ENCODE measurements at places on chromosomes 4 and X. TPM values are rescaled to one million over a fixed set of nuclear protein-coding genes. Genes with fewer than 3 reads are reported as not detected.

- DNase-seq, result no peak
These were observed 493.9 kb downstream of the CCSER1 start for GRCh38 chr4:90621080-90621479.

GRCh38 chr4:8656185-8656517 is 63.6 kb downstream of the CPZ start:
- DNase-seq, result no peak

- peak; percentile 32 for DNase-seq
These were observed 34.1 kb upstream of the SORCS2 start for GRCh38 chr4:7158081-7158750.

GRCh38 chr4:75542824-75543223 is 13.0 kb upstream of the ODAPH start:
- DNase-seq, result no peak

- DNase-seq, result no peak
These were observed 237.6 kb downstream of the FSTL5 start for GRCh38 chr4:161926033-161926828.

DNA sequence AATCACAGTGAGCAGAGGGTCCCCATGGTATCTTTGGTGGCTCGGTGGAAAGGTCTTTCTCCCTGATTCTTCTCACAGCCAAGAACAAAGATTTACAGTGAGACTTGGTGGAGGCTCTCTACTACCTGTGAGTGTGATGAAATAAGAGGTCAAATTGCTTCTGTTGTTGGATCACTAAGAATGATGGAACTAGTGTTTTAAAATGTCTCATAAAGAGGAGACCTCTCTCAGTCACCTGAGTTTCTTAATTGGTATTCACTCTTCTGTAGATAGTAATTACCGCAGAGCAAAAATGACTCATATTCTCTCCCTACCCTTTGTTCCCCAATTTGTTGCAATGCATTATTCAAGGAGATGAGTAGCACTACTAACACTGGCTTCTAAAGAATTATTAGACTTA is 100.9 kb upstream of the TBC1D9 start:
- DNase-seq, result no peak

GRCh38 chr4:107913283-107913899 is 18.0 kb upstream of the CYP2U1 start:
- no peak for DNase-seq

DNA sequence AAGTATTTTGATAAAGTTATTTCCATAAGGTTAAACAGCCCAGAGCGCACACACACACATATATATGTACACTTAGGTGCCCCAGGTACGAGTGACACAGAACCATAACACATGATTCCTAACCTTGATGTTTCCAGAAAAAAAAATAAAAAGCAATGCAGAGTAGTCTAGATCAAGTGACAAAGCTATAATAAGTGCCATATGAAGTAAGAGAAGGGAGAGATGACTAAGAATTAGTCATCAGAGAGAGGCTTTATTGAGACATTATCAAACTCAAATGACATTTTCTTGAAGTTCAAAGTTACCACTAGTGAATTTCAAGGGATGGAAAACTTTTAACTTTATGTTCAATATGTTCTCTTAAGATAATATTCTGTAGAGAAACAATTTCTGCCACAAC is 215.0 kb downstream of the HTR2C start:
- DNase-seq, result no peak

- DNase-seq, result no peak
These were observed 55.0 kb upstream of the PAK3 start for GRCh38 chrX:111041018-111041462.

- DNase-seq, result no peak
These were observed 58.0 kb downstream of the SH3BGRL start for GRCh38 chrX:81259714-81260395.

GRCh38 chrX:17375367-17375636 is 302 bp downstream of the NHS start:
- DNase-seq, result no peak

- DNase-seq, result no peak
These were observed 1997.4 kb downstream of the C4orf33 start for GRCh38 chr4:131093303-131093702.

GRCh38 chr4:171880136-171880535 is 66.9 kb downstream of the GALNTL6 start:
- no peak for DNase-seq

GRCh38 chr4:166700592-166700991 is 533.7 kb downstream of the SPOCK3 start:
- no peak for DNase-seq

DNA sequence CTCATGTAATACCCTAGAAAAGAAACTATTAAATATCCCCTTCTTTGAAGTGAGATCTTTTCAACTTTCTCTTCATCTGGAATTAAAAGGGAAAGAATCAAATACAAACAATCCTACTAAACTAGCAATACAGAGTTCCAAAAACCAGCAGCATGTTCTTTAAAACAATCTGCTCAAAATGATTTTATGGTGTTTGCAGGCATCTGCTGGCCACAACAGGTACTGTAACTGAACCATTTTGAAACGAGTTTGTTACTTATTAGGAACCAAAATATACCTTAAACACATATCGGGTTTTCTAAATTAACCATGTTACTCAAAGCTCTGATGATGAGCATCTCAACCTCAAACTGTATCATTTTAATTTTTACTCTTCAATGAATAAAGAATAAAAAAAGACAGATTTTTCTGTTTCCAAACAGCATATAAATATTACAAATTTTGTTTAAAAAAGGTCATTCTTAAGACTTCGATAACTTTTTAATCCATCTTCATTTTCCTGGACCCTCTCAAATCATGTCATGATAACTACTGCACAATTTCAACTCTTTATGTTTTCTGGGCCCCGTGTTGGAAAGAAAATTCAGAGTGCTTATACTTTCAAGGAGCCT is 56.5 kb downstream of the ARAP2 start:
- DNase-seq, result no peak

- DNase-seq, result no peak
These were observed 55.5 kb upstream of the PAK3 start for GRCh38 chrX:111040377-111041017.

GRCh38 chrX:19372547-19373331 is 29.0 kb downstream of the PDHA1 start:
- peak; percentile 83 for DNase-seq

GRCh38 chrX:57227691-57228090 is 58.8 kb upstream of the FAAH2 start:
- DNase-seq, result no peak

DNA sequence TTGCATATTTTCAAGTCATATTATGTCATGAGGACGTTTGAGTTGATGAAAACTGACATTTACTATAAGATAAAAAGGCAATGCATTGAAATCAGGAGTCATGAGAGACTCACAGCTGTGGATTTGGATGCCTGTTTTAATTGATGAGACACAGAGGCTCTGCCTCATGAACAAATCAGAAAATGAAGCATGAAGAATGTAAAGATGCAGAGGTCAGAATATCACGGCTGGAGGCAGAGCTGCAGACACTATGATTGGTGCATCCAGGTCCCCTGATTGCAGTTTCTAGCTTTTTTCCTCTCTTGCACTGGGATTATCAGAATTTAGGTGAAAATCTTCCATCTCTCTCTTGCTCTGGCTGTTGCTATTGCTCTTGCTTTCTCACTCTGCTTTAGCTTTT is 74.7 kb downstream of the FAM47B start:
- DNase-seq, result no peak

DNA sequence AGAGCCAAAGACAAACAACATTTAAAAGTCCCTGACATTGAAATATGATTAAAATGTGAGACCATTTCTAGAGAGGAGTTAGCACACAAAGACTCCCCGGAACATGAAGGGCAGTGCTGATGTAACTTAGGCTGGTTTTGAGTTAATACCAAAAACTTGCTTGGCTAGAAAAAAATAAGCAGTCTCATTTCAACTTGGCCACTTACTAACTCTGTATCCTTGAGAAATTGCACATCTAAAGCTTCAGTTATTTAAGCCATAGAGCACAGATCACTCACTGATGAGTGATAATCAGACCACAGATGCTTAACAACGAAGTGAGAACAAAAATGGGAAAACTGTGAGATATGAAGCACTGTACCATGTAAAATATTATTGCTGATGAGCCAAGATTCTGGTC is 65.9 kb upstream of the MAOA start:
- no peak for DNase-seq

DNA sequence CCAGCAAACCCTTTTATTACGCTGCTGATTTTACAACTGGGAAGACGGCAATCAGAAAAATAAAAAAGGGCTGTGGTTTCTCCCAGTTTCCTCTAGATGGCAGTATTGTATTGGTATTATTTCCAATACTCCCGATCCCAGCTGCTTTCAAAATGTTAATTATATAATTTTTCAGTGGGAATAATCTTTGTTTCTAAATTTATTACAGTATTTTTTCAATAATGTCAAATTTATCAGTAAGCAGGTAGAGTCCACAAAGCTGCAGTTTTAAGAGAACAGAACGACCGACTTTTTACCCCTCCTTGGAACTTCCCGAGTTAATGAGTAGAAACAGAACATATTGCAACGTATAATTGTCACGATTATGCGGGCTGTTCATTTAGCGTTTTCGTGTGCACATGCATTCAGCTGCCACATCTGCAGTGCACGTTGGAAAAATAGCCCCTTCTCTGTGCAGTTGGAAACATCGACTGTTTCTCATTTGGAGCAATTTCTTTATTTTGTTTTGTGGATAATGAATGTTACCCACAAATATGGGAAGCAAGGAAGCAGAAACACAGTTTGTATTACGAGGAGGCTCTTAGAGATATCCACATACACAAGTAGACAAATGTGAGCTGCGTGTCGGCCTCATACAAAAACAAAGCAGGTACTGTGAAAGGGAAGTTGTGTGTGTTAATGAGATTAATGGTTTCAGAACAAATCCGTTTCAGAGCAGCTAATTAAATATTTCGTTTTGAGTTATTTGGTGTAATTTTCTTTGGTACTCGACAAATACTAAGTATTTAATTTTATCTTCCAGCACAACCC is 188.0 kb downstream of the STIM2 start:
- DNase-seq, result no peak

GRCh38 chr4:73740353-73740778 is at the start of gene CXCL8:
TSS of gene CXCL8 (plus strand) at chr4:73740569. CDS start at chr4:73740659, 90 bp downstream.
- DNase-seq, result no peak

- DNase-seq, result no peak
These were observed 43.1 kb downstream of the SYNPO2 start for GRCh38 chr4:118931786-118932185.

The LUZP4 gene
- not detected for total RNA-seq

The POU3F4 gene
- total RNA-seq, result not detected

The UGT2A1 gene
- not detected for total RNA-seq

The PCDH19 gene
- 0.06 TPM for total RNA-seq

The RGS12 gene
- total RNA-seq, result 18.8 TPM

The ENPEP gene
- total RNA-seq, result 15.3 TPM

The CHRNA9 gene
- total RNA-seq, result not detected

The TREX2 gene
- 3.7 TPM for total RNA-seq

The CFAP99 gene
- total RNA-seq, result not detected

The NKRF gene
- 12.5 TPM for total RNA-seq

The SPANXA1 gene
- not detected for total RNA-seq

The VCX3A gene
- total RNA-seq, result not detected

The CABS1 gene
- total RNA-seq, result not detected

Measured in spleen (tissue), 13 donors.